ENCODE measurements at places on chromosomes 4 and X. TPM values are rescaled to one million over a fixed set of nuclear protein-coding genes. Genes with fewer than 3 reads are reported as not detected.
A peak's percentile ranks its signal among the peaks of the same experiment; 100 is the strongest.

The PRDM8 gene
- total RNA-seq: 11.7 TPM

The SLC6A8 gene
- total RNA-seq: 5.2 TPM

The FRMPD3 gene
- total RNA-seq: not detected

The MTMR8 gene
- 0.24 TPM for total RNA-seq

The CT55 gene
- 0.39 TPM for total RNA-seq

DNA sequence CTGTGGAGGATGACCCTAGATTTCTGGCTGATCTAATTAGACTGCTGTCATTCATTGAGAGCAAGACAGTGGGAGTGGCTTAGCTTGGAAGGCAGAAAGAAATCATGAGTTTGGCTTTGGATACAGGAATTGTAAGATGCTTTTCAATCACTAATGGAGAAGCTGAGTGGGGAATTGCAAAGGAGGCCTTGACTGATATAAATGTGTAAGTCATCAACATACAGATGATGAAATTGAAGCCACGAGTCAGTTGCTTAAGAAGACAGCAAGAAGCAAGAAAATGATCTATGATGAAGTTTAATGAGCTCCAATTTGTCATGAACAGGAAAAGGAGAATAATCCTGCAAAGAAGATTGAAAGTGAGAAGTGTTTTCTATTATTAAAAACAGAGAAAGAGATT is 136.7 kb upstream of the C1QTNF7 start:
- no peak for DNase-seq

DNA sequence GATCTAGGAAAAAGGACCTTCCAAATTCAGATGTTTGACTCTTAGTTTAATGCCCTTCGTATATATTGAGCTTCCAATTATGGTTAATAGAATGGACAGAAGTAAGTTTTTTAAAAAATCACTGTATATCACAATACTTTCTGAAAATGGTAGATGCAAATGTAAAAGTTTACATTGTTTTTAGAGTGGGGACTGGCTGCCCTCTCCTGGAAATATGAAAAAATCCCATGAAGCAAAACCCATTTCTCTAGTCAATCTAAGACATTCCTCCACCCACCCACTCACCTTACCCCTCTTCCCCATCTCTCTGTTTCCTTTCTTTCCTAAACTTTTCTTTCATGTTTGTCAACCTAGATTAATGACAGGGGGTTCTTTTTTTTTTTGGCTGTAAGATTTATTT is 134.5 kb downstream of the ARHGAP6 start:
- no peak for DNase-seq

DNA sequence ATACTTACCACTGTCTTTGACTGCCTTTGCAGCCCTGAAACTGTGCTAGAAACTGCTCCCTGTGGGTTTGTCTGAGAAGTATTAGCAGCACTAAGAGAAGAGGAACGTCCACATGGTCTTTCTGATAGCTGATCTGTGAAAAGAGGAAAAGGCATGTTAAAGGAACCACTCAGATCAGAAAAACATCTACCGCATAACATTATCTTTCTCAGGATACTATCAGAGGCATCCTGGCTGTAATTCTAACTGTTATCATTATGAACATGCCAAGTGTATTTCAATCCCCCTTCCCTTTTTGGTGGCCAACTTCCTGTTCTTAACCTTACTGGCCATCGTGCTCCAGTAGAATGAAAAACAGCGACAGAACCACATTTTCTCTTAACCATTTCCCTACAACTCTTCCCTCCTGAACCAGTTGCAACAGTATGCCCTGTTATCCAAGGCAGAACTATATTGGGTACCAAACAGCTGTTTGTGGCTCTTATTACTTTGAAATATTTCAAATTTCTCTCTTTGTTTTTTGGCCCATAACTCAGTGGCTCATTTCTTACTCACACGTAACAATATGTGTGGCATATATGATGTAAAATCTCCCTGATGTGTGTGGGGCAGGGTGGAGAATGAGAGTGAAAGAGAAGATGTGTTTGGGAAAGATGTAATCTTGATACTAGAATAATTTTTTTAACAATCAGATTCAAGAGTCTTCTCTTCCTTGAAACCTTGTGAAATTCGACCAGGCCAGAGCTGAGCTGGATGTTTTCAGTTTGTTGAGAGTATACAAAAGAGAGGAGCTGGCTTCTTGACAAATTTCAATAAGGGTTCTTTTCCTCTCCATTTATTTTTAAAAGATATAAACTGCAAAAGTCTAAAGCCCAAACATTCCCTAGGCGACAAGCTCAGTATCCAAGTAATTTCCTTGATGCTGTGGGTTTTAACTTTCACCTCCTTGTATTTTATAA is 35.2 kb downstream of the ARHGEF6 start:
- no peak for DNase-seq

DNA sequence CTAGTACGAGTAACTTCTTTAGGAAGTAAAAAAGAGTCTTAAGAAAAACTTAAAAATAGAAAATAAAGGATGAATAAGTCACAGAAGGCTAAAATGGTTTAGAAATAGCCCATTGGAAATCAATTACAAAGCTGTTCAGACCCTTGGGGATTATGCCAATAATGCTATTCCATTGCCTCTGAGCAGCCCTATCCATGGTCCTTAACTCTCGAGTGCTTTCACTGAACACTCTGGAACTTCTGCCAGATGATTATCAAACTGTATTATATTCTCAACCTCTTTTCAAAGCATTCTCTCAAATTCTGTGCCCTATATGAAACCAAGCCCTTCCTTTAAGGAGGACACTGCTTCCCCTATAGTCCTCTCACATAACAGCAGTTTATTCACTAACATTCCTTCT is 17.0 kb downstream of the SLC9B1 start:
- DNase-seq: peak; percentile 10

GRCh38 chrX:118261151-118261550 is 84.8 kb upstream of the WDR44 start:
- no peak for DNase-seq

DNA sequence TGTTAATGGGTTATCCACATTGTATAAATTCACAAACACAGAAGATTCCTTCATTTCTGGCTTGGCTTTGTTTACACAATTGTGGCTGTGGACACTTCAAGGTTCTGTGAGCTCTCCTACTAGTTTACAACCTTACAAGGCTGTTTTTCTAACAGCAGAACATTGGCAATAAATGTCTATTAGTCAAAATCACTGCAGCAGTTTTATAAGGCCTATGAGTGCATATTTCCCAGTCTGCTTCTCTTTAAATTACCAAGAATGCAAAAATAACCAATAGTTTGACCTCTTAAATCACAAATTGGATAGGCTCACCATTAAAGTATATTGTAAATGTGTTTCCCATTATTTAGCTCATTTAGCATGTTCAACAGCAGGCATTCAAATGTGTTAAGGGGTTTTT is 239.2 kb downstream of the DKK2 start:
- DNase-seq: no peak

DNA sequence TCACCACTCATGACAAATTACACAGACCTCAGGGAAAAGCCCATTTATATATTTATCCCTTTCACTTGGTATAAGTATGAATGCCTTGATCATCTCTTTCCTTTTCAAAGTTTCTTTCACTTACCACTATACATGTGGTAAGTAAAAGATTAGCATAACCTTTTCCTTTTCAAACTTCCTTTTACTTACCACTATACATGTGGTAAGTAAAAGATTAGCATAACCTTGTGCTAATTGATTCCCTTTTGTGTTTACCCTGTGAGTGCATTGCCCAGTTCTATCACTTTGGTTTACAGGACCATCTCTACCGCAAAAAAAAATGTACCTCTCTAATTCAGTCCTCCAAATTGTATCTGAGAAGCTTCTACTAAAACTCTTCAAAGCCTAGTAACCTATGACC is 32.7 kb upstream of the TCEANC start:
- no peak for DNase-seq

GRCh38 chrX:119041175-119041574 is 31.6 kb upstream of the CT47C1 start:
- DNase-seq: peak; percentile 87

GRCh38 chr4:7828793-7829301 is 110.8 kb downstream of the AFAP1 start:
- DNase-seq: peak; percentile 56

DNA sequence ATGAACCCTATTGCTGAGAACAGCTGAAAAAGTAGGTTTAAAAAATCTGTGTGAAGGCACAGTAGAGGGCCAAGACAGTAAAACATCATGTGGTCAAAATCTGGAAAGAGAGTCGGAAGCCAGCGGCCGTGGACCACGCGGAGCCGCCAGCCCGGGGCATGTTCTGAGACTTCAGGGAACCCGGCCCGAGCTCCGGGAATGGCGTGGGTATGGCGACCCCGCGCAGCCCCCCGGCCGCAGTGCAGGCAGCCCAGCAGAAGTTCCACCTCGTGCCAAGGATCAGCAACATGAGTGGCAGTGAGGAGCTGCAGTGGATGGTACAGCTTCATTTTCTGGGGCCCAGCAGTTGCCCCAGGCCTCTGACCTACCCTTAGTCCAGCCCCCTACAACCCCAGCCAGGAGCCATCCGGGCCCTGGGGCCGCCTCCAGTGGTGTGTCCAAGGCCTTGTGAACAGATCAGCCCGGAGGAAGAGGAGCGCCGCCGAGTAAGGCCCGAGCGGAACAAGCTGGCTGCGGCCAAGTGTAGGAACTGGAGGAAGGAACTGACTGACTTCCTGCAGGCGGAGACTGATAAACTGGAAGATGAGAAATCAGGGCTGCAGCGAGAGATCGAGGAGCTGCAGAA is 94.2 kb downstream of the LARP1B start:
- no peak for DNase-seq

- DNase-seq: no peak
These were observed 34.5 kb downstream of the ATP11C start for GRCh38 chrX:139898334-139898733.

Measured in RPMI7951 (cell line).